ENCODE measurements at places on chromosomes 5 and 9.

GRCh38 chr5:72387985-72388384 lies 67.8 kb downstream of the PTCD2 start:
- no peak for DNase-seq

DNA sequence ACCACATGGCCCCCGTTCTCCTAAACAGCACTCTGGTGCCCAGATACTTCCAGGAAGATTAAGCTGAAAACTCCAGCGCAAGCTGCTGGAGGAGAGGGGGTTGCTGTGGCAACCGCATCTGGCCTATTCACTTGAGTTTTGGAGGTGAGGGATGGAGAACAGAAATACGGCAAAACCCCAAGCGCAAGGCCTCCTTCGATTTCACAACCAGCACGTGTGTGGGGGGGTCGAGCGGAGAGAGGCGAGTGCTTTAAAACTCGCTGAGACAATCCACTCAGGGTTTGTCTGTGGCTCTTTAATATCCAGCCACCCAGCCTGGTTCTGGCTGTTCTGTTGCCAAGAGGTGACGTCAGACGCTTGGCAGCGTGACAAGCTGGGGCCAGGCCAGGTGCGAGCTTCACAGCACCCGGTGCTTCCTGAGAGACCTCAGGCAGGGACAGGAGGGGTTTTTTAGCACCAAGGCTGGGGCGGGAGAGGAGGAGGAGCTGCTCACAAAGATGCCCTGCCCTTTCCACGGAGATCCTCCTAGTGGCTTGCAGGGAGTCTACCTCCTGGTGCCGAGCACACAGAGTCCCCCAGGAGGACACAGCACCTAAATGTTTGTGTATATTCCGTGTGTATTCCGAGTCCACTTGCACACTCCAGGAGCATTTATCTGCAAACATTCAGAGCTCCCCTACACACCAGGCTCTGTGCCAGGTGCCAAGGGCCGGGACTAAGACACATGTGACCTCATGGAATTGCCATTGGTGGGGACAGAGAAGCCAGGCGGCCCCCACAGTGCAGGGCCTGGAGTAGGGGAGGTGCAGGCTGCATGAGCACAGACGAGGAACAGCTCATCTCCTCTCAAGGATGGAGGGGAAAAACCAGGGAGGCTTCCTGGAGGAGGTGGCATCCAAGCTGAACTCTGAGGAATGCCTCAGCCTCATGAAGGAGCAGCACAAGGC lies 194.6 kb downstream of the OLFM1 start:
- DNase-seq = peak; percentile 71

GRCh38 chr9:3856592-3856991 lies 330.8 kb upstream of the RFX3 start:
- DNase-seq = no peak

GRCh38 chr5:90095292-90096060 lies 314.1 kb downstream of the CETN3 start:
- DNase-seq = no peak

- no peak for DNase-seq
Measured at GRCh38 chr5:305050-305449, 16.5 kb upstream of the AHRR start.

DNA sequence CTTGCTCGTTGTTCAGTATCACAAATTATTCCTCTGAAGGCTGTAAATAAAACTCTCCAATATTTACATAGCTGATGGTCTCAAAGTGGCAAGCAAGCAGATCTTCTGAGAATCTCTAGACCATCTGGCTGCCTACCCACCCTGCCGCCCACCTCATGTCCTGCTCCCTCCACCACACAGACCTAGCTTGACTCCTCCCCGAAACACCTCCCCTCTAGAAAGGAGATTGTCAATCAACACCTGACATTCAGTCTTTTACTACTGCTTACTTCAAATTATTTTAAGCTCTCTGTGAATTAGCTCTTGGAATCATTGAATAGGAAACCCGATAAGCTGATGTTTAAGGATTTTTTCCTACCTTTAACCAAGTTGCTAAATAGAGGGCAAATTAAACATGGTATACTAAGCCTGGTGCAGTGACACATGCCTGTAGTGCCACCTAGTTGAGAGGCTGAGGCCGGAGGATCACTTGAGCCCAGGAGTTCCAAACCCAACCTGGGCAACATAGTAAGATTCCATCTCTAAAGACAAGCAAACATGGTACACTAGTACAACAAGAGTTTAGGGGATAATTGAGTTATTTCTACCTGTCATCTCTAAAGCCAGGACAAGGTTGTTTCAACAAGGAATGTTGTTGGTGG lies 10.9 kb upstream of the SOWAHA start:
- DNase-seq = no peak

GRCh38 chr9:97396256-97396655 lies 15.6 kb upstream of the TDRD7 start:
- DNase-seq = no peak

DNA sequence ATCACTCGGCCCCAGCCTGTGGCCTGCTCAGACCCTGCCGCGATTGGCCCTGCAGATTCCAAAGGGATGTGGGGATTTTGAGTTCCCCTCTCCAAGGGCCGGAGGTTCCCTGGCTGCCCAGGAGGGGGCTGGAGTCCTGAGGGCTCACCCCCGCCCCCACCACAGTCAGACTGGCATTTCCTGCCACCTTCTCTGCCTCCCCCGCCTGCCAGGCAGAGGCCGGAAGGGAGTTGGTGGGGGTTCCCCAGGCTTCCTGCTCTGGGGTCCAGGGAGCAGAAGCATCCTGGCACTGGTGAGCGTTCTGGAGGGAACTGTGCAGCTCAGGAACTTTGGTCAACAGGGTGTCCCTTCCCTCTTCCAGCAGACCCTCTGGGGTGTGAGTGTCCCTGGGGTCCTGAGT lies 70.6 kb downstream of the RXRA start:
- DNase-seq = no peak

- DNase-seq = no peak
Measured at GRCh38 chr5:82349652-82350051, 71.5 kb upstream of the RPS23 start.

DNA sequence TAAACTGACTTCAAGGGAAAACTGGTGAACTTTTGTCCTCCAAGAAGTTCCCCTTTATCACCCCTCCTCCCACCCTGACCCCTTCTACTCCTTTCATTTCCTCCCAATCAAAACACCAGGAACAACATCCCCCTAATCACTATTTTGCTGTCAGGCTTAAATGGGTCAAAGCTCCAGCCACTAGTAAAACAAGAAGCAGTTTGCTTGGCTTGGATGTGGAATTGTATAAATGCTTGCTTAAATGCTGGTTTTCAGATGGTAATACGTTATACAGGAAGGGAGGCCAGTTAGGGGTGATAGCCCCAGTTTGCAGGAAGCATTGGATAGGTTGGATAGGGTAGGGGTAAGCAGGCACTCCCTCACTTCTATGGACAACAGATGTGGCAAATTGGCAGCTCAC lies 473.6 kb downstream of the AGTPBP1 start:
- no peak for DNase-seq

GRCh38 chr5:29469581-29469980 lies 1723.9 kb upstream of the CDH6 start:
- no peak for DNase-seq

- peak; percentile 22 for DNase-seq
Measured at GRCh38 chr9:127027694-127028093, 94.7 kb downstream of the ANGPTL2 start.

GRCh38 chr5:18740301-18740700 lies 1106.0 kb downstream of the TAF11L14 start:
- no peak for DNase-seq

GRCh38 chr9:134378901-134379338 lies 52.7 kb downstream of the RXRA start:
- peak; percentile 57 for DNase-seq

GRCh38 chr5:16883806-16884205 lies 52.3 kb downstream of the MYO10 start:
- no peak for DNase-seq

DNA sequence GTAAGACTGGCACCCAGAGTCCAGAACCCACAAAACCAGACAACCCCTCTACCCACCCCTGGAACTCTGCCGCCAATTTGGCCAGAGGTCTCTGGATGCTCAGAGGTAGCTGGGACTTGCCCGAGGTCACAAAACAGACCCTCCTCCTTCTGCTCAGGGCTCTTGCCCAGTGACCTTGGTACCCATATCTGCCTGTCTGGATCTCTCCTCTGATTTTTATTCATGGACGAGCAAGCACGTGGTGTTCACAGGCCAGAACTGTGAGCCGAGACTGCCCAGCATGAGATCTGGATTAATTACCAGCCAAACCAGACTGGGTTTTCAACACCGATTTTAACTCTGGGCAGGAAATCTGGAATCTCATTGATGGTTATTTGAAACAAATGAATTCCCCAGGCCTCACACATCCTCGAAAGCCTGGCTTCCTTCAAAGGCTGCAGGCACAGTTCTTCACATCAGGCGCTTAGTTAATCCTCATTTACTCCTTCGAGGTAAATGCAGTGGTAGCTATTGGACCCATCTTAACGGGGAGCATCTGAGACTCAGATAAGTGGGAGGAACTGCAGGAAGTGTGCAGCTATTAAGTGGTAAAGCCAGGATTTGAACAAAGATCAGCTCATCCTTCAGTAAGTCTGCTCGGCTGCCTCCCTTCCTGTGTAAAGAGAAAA lies 21.4 kb downstream of the COL27A1 start:
- no peak for DNase-seq

- DNase-seq = no peak
Measured at GRCh38 chr5:167284222-167284890, 1007.1 kb upstream of the WWC1 start.

- peak; percentile 49 for DNase-seq
Measured at GRCh38 chr9:116480700-116481099, 206.4 kb upstream of the TRIM32 start.

GRCh38 chr5:98128846-98129245 lies 644.6 kb upstream of the RGMB start:
- DNase-seq = no peak

GRCh38 chr5:153792305-153792704 lies 246.4 kb downstream of the FAM114A2 start:
- DNase-seq = peak; percentile 64

GRCh38 chr9:137383081-137383783 lies 39.7 kb downstream of the EXD3 start:
- no peak for DNase-seq
